Ascending aorta (tissue), 2 donors: ENCODE measurements at places on chromosomes 4 and X. TPM values are rescaled to one million over a fixed set of nuclear protein-coding genes. Genes with fewer than 3 reads are reported as not detected.

Gene ACSL1
- 31.8 TPM for total RNA-seq

Gene CTSO
- 7.5 TPM for total RNA-seq

Gene MEPE
- total RNA-seq, result not detected

DNA sequence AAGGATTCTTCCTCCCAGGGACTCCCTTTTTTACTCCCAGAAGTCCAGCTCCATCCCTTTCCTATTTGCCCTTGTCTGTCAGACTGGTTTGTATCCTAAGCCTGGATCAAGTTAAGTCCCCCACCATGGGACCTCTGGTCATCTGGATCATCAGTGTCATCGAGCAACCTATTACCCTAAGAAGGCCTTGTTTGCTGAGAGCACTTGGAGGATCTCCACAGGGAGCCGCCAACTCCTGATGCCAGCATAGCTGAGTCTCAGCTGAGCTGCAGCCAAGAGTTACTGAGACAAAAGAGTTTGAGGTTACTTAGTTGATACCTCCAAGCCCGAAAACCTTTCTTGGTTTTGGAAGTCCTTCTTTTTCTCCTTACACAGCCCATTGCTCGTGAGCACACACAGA lies 10.1 kb upstream of the DAPP1 start:
- DNase-seq, result no peak

- DNase-seq, result no peak
These were observed 20.4 kb upstream of the FGF16 start for GRCh38 chrX:77426811-77427210.

DNA sequence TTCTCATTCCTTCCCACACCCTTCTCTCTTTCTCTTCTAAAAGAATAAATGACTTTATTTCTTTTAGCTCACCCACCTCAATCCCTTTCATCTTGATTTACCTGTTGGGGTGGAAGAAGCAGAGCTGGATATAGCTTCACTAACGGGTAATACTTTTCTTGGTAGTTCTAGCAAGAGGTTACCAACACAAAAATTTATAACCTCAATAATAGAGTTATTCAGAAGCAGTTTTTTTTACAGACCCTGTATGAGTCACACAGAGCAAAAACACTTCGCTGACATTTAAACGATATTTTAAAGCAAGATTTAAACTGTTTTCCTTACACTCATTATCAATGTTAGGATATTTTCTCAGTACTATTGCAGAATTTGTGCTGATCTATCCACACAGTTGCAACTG lies 42.4 kb downstream of the CBLL2 start:
- no peak for DNase-seq

DNA sequence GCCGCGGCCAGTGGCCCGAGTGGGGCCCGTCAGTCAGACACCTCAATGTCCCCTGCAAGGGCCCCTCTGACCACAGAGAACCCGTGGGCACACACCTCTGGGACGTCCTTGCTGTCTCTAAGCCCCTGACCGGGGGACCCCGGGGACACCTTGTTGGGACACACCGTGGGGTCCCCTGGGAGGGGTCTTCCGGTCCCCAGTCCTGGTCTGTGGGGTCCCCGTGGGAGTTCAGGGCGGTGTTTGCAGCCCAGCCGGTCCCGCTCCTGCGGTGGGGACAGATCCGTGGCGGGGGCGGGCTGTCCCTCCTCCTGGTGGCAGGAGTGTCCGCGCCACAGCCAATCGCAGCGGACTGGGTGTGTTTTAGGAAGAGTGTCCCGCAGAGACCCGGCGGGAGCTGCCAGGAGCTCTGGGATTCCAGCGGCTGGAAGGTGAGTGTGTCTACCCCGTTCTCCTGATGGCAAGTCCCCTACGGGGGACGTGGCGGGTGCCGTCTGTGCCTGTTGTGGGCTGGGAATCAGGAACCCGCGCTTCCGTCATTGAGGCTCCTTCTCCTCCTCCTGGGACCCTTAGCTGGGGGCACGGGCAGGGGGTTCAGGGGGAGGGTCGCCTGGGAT lies 5.1 kb upstream of the PLCXD1 start:
- DNase-seq, result peak; percentile 19

- no peak for DNase-seq
These were observed 137.2 kb downstream of the UNC5C start for GRCh38 chr4:95411371-95412088.

DNA sequence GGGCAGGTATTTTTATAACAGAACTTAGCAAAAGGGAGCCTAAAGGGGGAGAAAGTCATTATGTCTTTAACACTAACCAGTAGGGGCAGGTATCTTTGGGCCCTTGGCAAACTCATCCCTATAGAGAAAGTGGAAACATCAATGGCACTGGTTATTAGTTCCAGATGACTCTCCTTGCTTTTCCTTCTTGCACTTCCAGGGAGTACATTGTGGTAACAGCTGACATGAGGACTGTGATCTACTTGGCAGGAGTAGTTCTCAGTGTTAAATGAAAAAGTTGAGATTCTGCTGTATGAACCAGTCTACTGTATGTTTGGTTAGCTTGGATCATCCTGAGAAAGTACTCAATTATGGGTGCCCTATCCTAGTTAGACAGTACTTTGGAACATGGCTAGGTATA lies 93.6 kb downstream of the ATXN3L start:
- no peak for DNase-seq

DNA sequence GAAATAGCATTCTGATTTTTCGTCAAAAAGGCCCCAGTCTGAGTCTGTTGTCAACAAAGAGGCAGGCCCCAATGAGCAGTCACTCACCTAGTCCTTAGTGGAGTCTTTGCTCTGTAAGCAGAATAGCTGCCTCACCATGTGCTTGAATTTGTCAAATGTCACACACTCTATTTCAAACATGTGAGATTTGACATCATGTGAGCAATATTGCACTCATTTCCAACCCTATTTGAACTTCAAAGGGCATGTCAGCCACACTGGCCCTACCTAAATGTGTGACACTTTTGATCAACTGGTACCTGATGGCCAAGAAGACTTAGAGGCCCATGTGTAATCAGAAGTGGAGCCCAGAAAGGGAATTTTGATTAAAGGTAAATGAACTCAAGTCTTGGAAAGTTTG lies 59.4 kb upstream of the PLAC1 start:
- DNase-seq, result no peak
